ENCODE measurements at places on chromosomes 3 and 15.

GRCh38 chr3:54822206-54822605 is 105.7 kb downstream of the LRTM1 start:
- DNase-seq: no peak

- no peak for DNase-seq
Observed at GRCh38 chr3:185540695-185541094, 11.7 kb downstream of the LIPH start.

- no peak for DNase-seq
Observed at GRCh38 chr3:16529264-16529663, 15.8 kb upstream of the RFTN1 start.

- no peak for DNase-seq
Observed at GRCh38 chr15:97053635-97054034, 723.1 kb downstream of the NR2F2 start.

DNA sequence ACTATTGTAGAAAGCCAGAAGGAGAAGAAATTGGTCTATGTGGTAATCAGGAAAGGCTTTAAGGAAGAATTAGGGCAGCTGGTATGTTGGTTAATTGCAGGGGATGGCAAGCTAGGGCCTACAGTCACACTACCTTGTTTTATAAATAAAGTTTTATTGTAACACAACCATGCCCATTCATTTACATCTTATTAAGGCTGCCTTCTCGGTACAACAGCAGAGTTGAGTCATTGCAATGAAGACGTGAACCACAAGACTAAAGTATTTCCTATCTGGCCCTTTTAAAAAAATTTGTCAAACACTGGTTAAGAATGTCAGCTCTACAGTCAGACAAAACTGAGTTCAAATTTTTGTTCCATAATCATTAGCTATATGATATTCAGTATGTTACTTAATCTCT is 8.3 kb downstream of the SERPINI1 start:
- DNase-seq: no peak

DNA sequence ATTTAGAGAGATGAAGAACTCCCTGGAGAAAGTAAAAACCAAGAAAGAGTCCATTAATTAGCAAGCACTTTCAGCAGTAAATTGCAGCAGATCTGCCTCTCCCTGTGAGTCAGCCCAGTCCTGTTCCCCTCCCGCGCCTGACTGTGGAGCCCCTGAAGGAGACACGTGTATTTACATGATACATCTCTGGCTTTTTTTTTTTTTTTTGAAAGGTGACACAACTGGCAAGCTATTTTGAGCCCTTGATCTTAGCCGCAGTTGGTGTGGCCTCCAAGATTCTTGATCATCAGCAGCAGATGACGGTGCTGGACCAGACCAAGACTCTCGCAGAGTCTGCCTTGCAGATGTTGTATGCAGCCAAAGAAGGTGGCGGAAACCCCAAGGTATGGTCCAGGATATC is 271.8 kb upstream of the TPM1 start:
- no peak for DNase-seq

DNA sequence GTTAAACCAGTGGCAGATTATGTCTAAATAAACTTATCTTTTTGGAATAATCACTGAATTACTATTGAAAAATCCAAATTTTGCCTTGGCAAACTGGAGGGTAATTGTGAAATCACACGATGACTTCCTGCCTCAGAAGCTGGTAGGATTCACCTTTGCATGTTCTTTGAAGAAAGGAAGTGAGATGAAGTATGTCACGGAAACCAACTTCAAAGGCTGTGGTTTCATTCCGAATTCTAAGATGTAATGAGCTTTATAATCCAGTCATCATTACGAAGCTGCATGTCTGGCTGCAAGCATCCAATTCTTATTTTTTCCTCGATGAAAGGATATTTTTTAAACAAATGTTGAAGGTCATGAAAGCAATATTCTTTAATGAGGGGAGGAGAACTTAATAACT is 15.0 kb upstream of the ZBED2 start:
- no peak for DNase-seq

GRCh38 chr3:30620402-30621360 is 14.3 kb downstream of the TGFBR2 start:
- peak; percentile 52 for DNase-seq

DNA sequence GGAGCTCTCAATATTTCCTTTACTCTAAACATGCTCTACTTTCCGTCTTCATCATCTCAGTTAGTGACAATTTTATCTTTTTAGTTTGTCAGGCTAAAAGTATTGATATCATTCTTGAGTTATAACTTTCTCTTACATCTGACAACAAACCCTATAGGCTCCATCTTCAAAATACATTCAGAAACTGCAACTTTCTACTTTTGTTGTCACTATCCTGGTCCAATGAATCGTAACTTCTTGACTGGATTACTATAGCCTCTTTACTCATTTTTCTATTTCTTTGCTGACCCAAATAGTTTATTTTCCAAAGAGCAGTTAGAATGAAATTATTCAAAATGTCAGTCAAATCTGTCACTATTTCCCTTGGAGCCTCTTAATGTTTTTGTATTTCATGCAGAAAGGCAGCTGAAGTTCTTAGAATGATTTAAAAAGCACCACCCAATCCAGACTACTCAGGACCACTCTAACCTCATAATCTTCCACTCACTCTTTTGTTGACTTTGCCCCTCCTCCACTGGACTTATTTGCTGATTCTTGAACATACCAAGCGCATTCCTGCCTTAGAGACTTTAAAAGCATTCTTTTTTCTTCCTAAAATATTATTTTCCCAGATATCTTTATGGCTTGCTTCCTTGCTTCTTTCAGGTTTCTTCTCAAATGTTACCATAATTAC is 119.9 kb upstream of the CBLB start:
- DNase-seq: no peak

GRCh38 chr15:45402955-45403877 is 24.9 kb upstream of the GATM start:
- DNase-seq: peak; percentile 18

GRCh38 chr15:47351501-47351900 is 365.8 kb upstream of the SEMA6D start:
- DNase-seq: no peak

GRCh38 chr3:108804966-108805365 is 17.6 kb upstream of the TRAT1 start:
- DNase-seq: no peak

GRCh38 chr3:117510396-117510795 is 800.8 kb downstream of the TUSC7 start:
- DNase-seq: no peak

DNA sequence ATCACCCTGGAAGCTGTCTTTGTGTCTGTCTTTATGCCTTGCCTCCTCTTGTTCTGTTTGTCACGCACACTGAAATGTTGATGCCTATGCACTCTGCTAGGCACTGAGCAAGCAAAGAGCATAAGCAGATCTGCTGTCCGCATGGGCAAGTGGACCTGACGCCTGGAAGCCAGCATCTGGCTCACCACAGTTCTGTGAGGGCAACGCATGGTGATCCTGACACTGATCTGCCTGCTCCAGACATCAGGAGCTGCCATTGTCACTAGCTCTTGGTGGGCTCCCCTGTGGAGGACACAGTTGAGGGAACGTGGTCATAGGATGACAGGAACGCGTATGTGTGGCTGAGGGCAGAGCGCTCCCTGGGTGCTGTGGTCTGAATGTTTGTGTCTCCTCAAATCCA is 234.6 kb downstream of the ADAMTS17 start:
- no peak for DNase-seq

DNA sequence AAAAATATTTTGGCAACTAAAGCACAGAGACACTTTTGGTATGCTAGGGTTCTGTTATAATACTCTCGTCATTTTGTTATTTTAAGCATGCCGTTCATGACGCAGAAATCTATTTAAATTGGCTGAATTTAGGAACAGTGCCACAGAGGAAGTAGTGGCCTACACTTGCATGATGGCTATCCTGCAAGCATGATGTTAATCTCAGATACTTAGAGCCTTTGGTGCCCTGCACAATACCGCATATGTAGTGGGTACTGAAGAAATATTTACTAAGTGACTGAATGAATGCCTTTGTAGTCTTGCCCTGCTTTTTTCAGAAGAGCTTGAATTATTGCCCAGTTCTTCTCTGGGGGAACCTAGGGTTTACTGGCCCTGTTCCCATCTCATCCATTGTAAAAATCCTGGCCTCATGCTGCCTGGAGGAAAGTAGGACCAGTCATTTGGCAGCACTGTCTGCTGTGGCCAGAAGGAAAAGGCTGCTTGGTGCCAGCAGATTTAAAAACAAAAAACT is 79.0 kb downstream of the SERPINI1 start:
- DNase-seq: no peak

GRCh38 chr3:62246094-62246493 is 127.3 kb downstream of the FEZF2 start:
- DNase-seq: no peak

- DNase-seq: no peak
Observed at GRCh38 chr3:64489361-64490044, 198.3 kb downstream of the ADAMTS9 start.

- no peak for DNase-seq
Observed at GRCh38 chr15:40229956-40230355, 8.9 kb upstream of the PAK6 start.

- DNase-seq: no peak
Observed at GRCh38 chr15:90348456-90348855, 3.6 kb upstream of the ZNF774 start.

GRCh38 chr3:7813365-7813764 is 688.3 kb upstream of the LMCD1 start:
- no peak for DNase-seq

GRCh38 chr3:119571688-119572087 is 7.6 kb upstream of the ADPRH start:
- DNase-seq: no peak

- no peak for DNase-seq
Observed at GRCh38 chr3:62558549-62559112, 185.3 kb upstream of the FEZF2 start.

- DNase-seq: no peak
Observed at GRCh38 chr3:184315543-184315867, 1.1 kb downstream of the EIF4G1 start.

- no peak for DNase-seq
Observed at GRCh38 chr3:151410891-151411559, 26.5 kb upstream of the P2RY12 start.

DNA sequence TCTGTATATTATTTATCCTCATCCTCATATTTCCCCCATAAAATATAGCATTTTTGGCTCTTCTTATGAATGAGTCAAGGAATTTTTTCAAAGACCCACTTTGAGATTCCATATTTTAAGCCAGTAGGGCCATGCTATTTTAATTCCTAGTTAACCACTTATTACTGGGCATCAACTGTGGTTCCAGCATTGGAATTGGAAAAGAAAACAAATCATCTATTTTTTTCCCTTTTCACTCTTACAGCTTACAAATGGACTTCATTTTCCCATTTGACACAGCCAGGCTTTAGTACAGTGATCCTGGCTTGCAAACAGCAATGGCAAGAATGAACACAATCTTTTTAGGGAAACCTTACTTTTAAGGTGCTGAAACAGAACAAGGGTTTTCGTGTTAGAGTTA is 19.4 kb upstream of the PLCL2 start:
- no peak for DNase-seq

GRCh38 chr3:11844891-11845290 is 1.8 kb downstream of the TAMM41 start:
- no peak for DNase-seq

- no peak for DNase-seq
Observed at GRCh38 chr15:93894438-93895036, 336.8 kb upstream of the MCTP2 start.
